ENCODE measurements at places on chromosomes 7 and 10.

GRCh38 chr7:42704710-42705109 lies 207.2 kb downstream of the C7orf25 start:
- no peak for DNase-seq

DNA sequence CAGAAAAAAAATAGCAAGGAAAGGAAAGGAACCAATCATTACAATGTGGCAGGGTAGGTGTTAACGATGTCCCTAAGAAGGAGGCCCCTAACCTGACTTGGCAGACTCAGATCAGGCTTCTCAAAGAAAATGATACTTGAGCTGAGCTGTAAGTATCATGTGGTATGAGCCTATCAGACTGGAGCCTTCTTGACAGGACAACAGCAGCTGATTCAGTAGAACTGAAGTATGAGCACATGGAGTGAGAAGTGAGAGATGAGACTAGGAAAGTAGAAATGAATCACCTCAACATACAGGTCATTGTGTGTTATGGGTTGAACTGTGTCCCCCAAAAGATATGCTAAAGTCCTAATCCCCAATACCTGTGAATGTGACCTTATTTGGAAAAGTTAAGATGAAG lies 66.3 kb downstream of the MTERF1 start:
- DNase-seq = no peak

- no peak for DNase-seq
These were observed 63.0 kb upstream of the CYP26C1 start for GRCh38 chr10:92997620-92998019.

DNA sequence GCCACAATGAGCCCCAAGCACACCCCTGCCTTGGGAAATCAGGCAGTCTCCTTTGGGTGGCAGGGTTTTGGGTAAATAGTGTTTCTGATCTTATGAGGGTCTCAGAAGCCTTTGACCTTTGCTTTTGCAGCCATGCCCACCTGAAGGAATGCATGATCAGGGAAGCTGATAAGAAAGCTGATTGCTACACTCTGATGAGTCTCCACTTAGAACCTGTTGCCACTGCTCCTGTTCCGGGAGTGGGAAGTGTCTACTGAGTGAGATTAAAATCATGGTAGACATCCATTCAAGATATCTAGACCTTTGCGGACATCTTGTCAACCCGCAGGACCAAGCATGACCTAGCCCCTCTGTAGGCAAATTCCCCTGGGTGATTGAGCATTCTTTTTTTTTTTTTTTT lies 282.6 kb downstream of the SKIDA1 start:
- no peak for DNase-seq

GRCh38 chr10:124864421-124865193 lies 63.0 kb downstream of the ABRAXAS2 start:
- no peak for DNase-seq

Data from IMR-90 (cell line).